Esophagus muscularis mucosa (tissue), 4 donors: ENCODE measurements at places on chromosomes 5 and 9. TPM values are rescaled to one million over a fixed set of nuclear protein-coding genes. Genes with fewer than 3 reads are reported as not detected.
A peak's percentile ranks its signal among the peaks of the same experiment; 100 is the strongest.

- no peak overlapping the region for H3K4me3 ChIP-seq
- H3K27me3 ChIP-seq = no peaks in the 10 kb centered on the region
- no peak for DNase-seq
- peaks cover 8% of the 10 kb centered on the region for H3K4me1 ChIP-seq
- no peaks in the 10 kb centered on the region for H3K36me3 ChIP-seq
- no peak overlapping the region for H3K27ac ChIP-seq
Observed at GRCh38 chr9:101433229-101433628, 2.3 kb downstream of the ALDOB start.

GRCh38 chr5:4976902-4977301 lies 163.2 kb upstream of the ADAMTS16 start:
- no peaks in the 10 kb centered on the region for H3K4me1 ChIP-seq
- no peaks in the 10 kb centered on the region for H3K27me3 ChIP-seq
- no peak for DNase-seq
- no peak overlapping the region for H3K27ac ChIP-seq
- H3K36me3 ChIP-seq = no peaks in the 10 kb centered on the region

GRCh38 chr5:58999804-59000203 lies 416.9 kb downstream of the RAB3C start:
- no peak overlapping the region for H3K4me3 ChIP-seq
- no peaks in the 10 kb centered on the region for H3K36me3 ChIP-seq
- H3K27me3 ChIP-seq = no peaks in the 10 kb centered on the region
- H3K4me1 ChIP-seq = peaks cover 8% of the 10 kb centered on the region
- H3K27ac ChIP-seq = no peak overlapping the region

DNA sequence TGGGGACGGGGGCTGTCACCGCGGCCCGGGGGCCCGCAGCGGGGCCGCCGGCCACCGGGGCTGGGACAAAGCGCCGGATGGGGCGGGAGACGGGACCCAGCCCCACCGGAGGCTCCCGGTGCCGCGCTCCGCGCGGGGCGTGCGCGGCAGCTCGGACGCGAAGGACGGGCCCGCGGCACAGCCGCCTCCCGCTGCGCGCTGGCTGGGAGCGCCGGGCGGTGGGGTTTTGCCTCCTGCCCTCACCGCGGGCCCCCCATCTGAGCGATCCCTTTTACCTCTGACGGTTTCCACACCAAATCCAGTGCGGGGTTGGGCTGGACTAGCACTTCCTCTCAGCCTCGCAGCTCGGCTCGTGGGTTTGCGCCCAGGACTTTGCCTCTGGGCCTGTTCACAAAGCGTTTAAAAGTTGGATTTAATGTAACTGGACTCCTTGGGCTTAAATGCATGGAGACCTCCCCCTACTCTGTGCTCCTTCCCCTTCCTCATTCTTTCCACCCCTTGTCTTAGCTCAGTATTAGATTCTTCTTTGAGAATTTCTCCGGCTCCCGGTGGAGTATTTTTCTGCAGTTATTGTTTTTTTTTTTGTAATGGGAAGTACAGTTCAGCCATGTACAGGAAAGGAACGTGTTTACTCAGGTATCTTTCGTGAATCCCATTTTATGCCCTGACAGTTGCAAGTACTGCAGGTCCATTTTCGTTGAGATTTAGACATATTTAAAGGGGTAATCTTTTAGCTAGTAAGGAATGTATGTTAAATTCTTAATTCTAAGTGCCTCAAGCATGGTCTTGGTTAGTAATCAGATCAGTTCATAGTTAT lies 691 bp downstream of the FCHO2 start:
- peak overlapping the region; percentile 97 for H3K27ac ChIP-seq
- H3K4me3 ChIP-seq = peak overlapping the region; percentile 80
- H3K27me3 ChIP-seq = no peaks in the 10 kb centered on the region
- peaks cover 47% of the 10 kb centered on the region for H3K4me1 ChIP-seq

GRCh38 chr5:55154873-55155272 lies 5.1 kb upstream of the GPX8 start:
- H3K27ac ChIP-seq = no peak overlapping the region
- no peaks in the 10 kb centered on the region for H3K36me3 ChIP-seq
- no peaks in the 10 kb centered on the region for H3K27me3 ChIP-seq
- no peaks in the 10 kb centered on the region for H3K4me1 ChIP-seq
- no peak overlapping the region for H3K4me3 ChIP-seq

DNA sequence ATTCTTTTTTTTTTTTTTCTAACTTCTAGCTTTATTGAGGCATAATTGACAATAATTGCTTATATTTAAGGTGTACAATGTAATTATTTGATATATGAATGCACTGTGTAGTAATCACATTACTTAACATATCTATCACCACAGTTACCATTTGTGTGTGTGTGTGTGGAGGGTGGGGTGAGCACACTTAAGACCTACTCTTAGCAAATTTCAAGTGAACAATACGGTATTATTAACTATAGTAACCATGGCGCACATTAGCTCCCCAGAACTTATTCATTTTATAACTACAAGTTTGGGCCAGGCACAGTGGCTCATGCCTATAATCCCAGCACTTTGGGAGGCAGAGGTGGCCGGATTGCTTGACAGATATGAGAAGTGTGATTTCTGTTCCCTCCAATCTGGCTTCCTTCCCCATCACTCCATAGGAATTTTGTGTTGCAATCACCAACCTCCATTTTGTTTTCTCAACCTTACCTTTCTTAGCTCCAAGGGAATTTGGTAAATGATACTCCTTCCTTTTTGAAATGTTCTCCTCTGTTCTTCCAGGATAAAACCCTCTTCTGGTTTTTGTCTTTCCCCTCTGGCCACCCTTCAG lies 14.9 kb downstream of the TXN start:
- no peak overlapping the region for H3K27ac ChIP-seq
- no peak overlapping the region for H3K4me3 ChIP-seq
- H3K36me3 ChIP-seq = peaks cover 43% of the 10 kb centered on the region
- no peak for DNase-seq
- H3K4me1 ChIP-seq = no peaks in the 10 kb centered on the region
- no peaks in the 10 kb centered on the region for H3K27me3 ChIP-seq

- no peak overlapping the region for H3K4me3 ChIP-seq
- H3K36me3 ChIP-seq = no peaks in the 10 kb centered on the region
- no peak for DNase-seq
- no peaks in the 10 kb centered on the region for H3K4me1 ChIP-seq
- no peak overlapping the region for H3K27ac ChIP-seq
Observed at GRCh38 chr5:100623719-100624118, 88.5 kb downstream of the FAM174A start.

Gene GABBR2
- total RNA-seq = not detected

Gene HAPLN1
- 0.42 TPM for total RNA-seq

Gene MCC
- total RNA-seq = 21.6 TPM

Gene NEUROG1
- total RNA-seq = not detected

Gene SPINK6
- not detected for total RNA-seq
